ENCODE measurements at places on chromosomes 16 and 17.

DNA sequence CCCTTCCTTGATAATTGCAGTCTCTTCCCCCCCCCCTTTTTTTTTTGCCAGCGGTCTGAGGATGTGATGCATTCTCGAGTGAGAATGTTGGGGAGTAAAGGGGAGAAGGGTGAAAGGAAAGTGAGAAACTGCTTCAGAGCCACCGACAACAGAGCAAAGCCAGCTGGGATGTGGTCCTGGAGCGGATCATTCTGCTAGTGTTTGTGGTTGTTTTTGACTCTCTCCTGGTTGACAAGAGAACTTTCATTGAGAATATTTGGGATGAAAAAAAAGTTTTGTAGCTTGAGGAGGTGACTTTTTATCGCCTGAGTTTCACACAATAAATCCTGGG is 1.3 kb downstream of the NF1 start:
- DNase-seq: no peak

DNA sequence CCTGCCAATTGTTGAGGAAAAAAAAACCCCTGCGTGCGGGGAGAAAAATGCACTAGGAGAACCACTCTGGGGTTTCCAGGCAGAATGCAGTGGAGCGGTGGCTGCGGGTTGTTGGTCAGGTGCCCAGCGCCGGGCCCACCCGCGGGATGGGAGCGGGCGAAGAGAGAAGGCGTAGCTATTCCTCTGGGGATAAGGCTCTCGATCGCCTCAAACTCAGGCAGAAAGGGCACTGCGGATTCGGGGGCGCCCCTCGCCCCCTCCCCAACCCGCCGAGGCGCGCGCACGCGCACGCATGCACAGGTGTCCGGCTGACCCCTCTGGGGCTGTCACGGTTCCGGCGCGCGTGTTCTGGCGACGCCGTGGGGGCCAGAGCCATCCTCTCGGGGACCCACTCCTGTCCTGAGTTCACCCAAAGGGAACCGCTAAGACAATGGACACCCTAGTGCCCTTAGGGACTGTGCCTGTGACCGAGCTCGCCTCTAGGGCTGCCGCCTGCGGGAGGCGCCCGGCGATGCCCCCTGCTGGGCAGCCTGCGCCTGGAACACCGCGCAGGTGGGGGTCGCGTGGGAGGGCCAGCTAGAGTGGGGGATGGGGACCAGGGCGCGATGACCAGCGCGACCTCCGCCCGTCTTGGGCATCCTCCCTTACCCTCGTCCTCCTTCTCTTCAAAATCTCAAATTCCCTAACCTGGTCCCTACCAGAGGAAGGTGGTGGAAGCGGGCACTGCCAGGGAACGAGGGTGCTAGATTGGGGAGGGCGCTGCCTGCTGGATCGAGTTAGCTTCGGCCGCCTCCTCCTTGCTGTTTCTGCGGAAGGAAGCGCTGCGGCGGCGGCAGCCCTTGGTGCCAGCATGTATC is 14.4 kb upstream of the CBX8 start:
- DNase-seq: no peak

DNA sequence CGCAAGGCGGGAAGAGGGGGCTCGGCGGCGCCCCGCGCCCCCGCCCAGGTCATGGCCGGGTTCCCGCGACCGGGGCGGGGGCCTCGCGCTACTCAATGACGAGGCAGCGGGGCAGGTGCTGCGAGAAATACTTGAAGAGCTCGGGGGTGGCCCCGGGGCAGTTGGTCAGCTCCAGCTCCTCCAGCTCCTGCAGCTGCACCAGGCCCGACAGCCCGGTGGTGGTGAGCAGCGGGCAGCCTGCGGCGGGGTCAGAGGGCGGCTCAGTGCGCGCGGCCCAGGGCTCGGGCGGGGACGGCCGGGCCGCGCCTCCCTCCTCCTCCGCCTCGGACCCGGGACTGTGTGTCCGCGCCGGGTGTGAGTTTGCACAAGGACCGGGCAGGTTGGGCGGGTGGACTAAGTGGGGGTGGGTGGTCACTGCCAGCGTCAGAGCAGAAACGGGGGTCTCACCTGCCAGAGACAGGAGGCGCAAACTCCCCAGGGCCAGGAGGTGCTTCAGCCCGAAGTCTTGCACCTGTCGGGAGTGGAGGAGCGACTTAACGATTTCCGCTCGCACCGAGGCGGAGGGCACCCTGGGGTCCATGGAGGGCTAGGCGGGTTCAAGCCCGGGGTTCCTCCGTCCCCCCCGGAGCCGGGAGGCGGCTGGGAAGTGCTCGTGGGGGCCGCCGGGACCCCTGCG is 4.1 kb upstream of the WDR24 start:
- no peak for DNase-seq

DNA sequence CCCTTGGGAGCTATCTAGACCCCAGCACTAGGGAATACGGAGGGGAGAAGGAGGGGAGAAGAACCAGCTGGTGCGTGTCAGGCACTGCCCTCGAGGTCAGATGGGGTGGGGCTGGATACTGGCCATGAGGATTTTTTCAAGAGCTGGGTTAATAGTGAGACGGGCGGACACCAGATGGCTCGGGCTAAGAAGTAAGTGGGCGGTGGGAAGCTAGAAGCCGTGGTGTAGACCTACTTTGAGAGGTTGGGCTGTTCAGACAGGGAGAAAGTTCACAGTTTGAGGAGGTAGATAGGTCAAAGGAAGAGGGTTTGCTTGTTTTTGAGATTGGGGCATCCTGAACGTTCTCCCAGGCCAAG is 303.8 kb downstream of the SEC14L1 start:
- DNase-seq: no peak

DNA sequence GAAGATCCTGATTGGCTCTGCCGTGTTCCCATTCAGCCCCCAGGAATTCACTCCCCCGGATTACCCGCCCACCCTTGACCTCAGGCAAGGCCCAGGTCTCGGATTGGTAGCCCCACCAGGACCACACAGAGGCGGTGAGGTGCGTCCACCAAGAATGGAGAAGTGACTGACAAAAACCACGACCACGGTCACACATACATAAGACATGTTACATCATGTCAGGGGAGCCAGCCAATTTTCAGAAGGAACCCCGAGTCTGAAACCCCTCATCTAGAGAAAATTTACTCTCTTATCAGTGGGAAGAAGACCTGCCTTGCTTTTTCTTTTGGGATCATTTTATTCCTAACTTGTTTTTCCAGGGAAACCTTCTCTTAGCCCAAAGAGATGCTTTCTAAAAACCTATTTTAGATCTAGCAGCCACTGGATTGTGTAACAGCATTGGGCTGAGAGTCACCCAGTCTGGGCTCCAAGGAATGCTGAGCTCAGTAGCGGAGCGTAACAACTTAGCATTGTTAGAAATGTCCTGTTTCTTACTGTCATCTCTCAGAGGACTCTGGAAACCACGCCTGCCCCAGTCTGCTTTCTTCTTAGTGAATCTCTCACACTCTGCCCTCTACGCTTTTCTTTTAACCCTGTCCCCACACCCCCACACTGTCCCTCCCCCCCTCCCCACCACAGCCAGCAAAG is 164.1 kb downstream of the CMIP start:
- DNase-seq: peak; percentile 87

- no peak for DNase-seq
Measured at GRCh38 chr17:74280093-74280513, 6.1 kb downstream of the DNAI2 start.

GRCh38 chr16:17305694-17306093 is 165.1 kb downstream of the XYLT1 start:
- DNase-seq: no peak

DNA sequence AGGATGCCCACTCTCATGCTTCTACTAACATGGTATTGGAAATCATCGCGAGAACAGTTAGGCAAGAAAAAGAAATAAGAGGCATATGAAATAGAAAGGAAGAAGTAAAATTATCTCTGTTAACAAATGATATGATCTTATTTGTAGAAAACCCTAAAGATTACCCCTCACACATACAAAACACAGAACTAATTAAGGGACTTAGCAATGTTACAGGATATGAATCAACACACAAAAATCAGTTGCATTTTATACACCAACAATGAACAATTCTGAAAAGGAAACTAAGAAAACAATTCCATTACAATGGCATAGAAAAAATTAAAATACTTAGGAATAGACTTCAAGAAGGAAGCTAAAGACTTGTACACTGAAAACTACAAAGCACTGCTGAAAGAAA is 2.7 kb upstream of the CAPNS2 start:
- peak; percentile 45 for DNase-seq

GRCh38 chr17:27496437-27496943 is 40.2 kb downstream of the KSR1 start:
- no peak for DNase-seq

DNA sequence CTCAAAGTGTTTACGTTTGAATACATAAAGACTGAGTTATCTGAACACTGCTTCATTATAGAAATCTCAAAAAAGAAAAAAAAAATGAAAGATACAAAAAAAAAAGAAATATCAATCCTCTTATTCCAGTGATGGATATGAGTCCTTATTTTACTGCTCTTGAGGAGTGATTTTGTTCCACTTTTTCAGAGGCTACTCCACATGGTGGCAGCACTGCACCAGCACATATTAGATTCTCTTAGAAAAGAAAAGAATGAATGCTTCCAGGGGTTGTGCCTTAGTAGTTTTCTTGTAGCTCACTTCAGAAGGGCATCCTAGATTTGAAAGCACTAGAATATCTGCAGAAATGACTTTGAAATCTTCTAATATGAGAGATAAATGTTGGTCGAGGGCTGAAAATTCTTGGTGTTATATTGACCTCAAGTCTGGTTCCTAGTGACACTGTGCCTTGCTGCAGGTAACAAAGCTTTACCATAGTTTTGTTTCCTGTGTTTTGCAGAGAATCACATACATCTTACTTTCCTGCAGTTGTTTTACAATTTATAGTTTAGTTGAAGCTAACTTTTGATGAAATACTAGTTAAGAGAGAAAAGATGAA is 25.9 kb downstream of the AP2B1 start:
- peak; percentile 53 for DNase-seq

- peak; percentile 32 for DNase-seq
Measured at GRCh38 chr16:67883872-67884261, 818 bp upstream of the NRN1L start.

DNA sequence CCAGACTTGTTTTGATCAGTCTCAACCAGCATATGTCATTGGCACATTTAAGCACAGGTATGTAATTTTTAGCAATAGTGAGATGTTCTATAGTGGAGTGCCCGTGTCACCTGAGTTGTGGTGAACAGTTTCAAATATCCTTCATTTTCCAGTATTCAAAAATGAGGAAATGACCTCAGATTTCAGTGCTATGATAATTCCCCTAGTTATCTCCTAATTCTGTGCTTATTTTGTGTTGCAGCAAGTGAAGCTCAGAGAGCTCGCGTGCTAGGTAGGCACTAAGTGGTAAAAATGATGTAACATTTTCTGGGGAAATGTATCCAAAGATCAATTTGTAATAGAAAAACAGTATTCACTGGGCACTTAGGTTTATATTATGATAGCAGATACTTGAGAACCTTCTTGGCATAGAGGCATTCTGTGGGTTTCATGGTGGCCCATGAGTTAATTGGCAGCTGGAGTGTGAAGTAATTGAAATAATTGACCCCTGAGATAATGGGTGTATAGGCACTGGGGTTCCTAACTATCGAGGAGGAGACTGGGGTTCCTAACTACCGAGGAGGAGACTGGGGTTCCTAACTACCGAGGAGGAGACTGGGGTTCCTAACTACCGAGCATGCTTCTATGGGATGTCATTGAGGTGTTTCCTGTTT is 159.1 kb downstream of the PRKCA start:
- no peak for DNase-seq

GRCh38 chr17:37041932-37042331 is 93.2 kb downstream of the AATF start:
- DNase-seq: no peak

- no peak for DNase-seq
Measured at GRCh38 chr17:74745548-74746177, 2.8 kb upstream of the NHERF1 start.

- no peak for DNase-seq
Measured at GRCh38 chr17:58316260-58316960, 12.2 kb downstream of the TSPOAP1 start.

- no peak for DNase-seq
Measured at GRCh38 chr16:52488837-52489289, 58.1 kb downstream of the TOX3 start.

- peak; percentile 93 for DNase-seq
Measured at GRCh38 chr17:67836205-67836987, 11.1 kb downstream of the BPTF start.

DNA sequence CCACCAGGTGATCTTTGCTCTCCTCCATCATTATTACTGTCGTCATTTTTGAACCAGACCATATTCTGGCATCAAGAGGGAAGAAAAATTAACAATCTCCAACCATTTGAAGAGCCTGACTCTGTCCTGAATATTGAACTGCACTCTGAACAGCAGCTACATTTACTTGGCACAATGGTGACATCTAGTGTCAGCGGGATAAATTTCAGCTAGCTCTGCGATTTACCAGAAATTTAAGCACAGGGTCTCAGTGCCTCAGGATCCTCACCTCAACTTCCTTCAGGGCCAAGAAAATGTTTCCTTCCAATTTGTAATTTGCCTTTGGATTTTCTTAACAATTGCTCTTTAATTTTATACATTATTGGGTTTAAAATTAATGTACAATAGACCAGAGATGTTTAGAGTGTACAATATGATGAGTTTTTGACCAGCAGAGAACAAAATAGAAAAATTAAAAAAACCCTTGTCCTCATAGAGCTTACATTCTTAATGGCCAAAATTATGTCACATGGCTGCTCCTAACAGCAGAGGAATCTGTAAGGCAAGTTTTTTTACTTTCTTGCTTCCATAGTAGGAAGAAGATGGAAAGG is 10.7 kb upstream of the ZNF19 start:
- peak; percentile 52 for DNase-seq

DNA sequence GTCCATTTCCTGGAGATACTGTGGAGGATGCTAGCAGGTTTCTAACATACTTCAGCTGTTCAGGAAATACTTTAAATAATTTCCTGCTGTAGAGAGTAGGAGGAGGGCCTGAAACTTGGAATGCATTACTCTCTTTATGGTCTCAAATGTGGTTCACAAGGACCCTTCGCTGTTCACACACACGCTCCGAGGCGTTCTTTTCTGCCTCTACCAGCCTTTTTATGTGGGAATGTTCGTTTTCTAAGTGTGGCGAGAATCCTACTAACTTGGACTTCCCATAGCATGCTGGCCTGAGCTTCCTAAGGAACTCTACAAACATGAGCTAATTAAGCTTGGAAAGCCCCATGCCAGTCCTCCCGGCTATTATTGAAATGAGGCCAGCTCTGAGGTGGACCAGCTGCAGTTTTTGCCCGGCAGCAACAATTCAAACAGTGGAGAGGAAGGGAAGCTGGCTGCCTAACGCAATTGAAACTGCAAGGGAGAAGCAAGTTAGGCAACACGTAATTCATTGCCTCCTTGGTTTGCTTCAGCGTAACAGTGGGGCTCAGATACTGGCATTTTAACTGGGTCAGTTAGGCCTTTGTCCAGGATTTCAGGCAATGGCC is 18.9 kb downstream of the KPNA2 start:
- peak; percentile 72 for DNase-seq

DNA sequence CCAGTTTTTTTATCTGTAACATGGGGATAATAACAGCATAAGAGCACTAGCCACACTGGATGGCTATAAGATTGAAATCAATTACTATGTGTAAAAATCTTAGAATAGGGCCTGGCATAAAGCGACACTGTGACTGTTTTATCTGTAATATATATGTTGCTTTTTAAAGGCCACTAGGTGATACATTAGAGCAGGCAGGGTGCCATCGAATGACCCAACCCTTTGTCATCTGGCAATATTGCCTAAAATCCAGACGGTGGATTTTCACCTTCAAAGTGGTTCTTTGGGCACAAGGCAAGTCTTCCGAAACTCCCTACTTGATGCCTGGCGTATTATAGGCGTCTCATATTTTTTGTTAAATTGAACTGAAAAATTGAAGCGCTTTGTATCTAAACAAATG is 69.1 kb downstream of the PRKCA start:
- no peak for DNase-seq

GRCh38 chr17:78378225-78379130 is at the start of gene PGS1:
Gene PGS1 (plus strand): TSS chr17:78378649. CDS start chr17:78378666, 17 bp downstream.
- peak; percentile 79 for DNase-seq

- DNase-seq: no peak
Measured at GRCh38 chr17:57563958-57564357, 181.1 kb downstream of the CCDC182 start.
